SK-N-MC (cell line): ENCODE measurements at places on chromosomes 6 and 20.

- no peak for DNase-seq
Observed at GRCh38 chr20:9241232-9241692, 172.4 kb downstream of the PLCB4 start.

DNA sequence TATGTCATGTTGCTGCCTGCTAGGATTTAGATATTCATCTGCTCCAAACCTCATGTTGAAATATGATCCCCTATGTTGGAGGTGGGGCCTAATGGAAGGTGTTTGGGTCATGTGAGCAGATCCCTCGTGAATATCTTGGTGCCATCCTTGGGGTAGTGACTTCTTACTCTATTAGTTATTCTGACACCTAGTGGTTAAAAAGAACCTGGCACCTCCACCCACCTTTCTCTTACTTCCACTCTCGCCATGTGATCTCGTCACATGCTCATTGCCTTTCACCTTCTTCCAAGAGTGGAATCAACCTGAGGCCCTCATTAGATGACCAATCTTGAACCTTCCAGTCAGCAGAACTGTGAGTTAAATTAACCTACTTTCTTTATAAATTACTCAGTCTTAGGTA is 549.4 kb upstream of the SYNCRIP start:
- peak; percentile 3 for DNase-seq

DNA sequence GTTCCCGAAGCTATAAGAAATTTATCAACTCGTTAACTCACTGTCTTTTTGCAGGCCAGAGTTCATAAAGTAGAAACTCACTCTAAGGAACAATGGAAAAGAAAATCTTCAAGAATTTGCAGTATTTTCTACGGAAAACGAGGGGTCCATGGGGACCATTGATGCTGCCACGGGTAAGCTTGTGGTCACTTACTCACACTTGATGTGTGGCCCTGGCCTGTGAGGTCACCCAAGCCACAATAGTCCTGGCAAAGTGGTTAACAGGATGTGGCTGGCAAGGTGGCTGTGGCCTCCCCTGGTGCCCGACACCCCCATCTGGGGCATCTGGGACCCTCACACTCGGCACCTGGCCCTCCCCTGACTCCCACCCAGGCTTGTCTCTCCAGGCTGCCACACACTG is 123.4 kb downstream of the C6orf118 start:
- no peak for DNase-seq

DNA sequence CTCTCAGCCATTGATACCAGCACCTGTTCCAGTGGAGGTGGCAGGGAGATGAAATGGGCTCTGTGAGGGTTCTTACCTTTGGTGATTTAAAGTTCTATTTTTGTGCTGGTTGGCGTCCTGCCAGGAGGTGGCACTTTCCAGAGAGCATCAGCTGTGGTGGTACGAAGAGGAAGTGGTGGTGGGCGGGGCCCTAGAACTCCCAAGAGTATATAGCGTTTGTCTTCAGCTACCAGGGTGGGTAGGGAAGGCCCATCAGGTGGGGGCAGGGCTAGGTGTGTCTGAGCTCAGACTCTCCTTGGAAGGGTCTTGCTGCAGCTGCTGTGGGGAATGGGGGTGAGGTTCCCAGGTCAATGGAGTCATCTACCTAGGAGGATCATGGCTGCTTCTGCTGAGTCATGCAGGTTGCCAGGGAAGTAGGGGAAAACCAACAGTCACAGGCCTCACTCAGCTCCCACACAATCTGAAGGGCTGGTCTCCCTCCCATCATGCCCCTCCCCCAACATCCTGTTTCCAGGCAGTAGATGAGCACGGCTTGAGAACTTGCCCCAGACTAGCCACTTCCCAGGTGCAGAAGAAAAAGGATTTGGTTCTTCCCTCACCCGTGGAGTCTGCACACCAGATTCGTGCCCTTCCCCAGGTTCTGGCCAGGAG is 46.6 kb downstream of the MOXD1 start:
- DNase-seq = no peak

GRCh38 chr6:161079566-161080262 is 88.1 kb downstream of the MAP3K4 start:
- DNase-seq = no peak

DNA sequence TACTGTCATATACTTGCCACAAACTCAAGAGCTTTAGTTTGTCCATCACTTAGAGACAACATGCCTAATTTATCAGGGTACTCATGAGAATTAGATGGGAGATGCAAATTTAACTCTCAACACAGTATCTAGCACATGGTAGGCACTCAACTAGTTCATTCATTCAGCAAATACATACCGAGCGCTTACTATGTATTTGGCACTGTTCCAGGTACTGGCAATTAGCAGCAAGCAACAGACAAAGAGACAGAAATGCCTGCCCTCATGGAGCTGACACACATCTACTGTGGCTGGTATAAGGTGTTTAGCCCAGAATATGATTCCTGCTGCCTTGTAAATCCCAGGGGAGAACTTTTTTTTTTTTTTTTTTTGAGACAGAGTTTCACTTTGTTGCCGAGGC is 4.8 kb downstream of the MICAL1 start:
- DNase-seq = no peak
